Stimulated activated CD4-positive, alpha-beta T cell treated with anti-CD3 and anti-CD28 coated beads, Interleukin-12 subunit alpha, Interleukin-12 subunit beta, amount 100 ng/mL, for 48 hours (primary cell): ENCODE measurements at places on chromosomes 4 and X.

DNA sequence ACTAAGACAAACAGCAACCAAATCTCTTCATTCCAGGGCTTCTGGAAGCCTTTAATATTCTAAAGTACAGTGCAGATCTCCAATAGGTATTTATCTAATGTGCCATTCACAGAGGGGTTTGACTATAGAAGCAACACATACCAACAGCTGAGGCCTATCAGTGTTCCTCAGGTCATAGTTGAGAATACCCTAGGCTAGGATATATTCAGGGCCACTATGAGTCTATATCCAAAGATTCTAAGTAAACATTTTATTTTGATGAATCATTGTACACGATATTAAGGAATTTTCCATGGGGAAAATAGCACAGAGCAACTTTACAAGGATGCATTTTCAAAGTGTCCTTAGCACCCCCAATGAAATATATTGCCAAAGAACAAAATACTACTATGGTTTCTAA, 9.7 kb downstream of the SMIM10 start:
- no peak for DNase-seq

- DNase-seq = no peak
Measured at GRCh38 chr4:167722487-167722808, 369.9 kb upstream of the ANXA10 start.

DNA sequence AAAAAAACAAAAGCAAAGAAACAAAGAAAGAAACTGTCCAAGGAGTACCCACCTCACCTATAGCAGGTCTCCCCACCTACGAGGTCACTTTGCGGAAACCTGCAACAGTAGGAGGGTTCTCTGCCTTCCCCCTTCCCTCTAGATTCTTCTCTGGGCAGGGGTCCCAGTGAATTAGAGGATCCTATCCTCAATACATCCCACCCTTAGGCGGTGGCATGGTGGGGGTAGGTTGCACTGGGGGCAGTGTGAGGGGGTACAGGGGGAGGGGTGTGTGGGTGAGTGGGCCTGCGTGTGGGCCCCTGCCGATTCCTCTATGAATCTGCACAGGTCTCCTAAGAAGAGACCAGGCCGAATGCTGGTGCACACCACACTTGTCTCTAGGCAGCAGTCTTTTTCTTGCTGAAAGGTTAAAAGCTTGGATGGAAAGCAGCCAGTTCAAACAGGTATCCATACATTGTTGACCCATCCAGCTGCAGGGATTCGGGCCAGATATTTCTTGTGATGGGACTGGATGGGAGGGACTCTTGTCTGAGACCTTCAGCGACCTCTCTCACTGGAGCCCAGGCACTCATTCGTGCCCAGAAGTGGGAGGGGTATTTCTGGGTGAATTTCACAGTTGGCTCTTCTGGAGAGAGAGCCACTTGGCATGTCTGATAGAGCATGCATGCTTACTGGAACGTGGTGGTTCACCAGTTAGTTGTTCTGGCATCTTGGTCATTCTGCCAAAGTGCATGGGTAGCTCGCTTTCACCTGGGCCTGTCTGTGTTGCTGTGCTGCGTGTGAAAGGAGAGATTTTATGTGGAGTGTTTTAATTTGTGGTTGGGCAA, 65.6 kb downstream of the NBDY start:
- no peak for DNase-seq

GRCh38 chr4:1964971-1965370, 43.8 kb downstream of the NELFA start:
- no peak for DNase-seq

DNA sequence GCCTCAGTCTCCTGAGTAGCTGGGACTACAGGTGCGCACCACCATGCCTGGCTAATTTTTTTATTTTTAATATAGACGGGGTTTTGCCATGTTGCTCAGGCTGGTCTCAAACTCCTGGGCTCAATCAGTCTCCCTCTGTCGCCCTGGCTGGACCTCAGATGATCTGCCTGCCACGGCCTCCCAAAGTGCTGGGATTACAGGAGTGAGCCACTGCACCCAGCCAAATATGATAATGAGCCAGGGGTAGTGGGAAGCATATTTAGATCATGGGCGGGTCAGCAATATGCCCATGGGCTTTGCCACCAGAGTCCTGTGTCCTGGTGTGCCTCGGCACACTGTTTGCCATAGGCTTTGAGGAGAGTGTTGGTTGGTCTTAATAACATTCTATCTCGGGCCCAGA, 71.8 kb downstream of the FAM193A start:
- no peak for DNase-seq
